ENCODE measurements at places on chromosomes 11 and 22.

- DNase-seq: no peak
Observed at GRCh38 chr11:20021771-20022362, 138.4 kb downstream of the DBX1 start.

- DNase-seq: no peak
Observed at GRCh38 chr11:641806-642370, 4.8 kb downstream of the DRD4 start.

- DNase-seq: no peak
Observed at GRCh38 chr11:121226415-121227263, 65.9 kb upstream of the SC5D start.

DNA sequence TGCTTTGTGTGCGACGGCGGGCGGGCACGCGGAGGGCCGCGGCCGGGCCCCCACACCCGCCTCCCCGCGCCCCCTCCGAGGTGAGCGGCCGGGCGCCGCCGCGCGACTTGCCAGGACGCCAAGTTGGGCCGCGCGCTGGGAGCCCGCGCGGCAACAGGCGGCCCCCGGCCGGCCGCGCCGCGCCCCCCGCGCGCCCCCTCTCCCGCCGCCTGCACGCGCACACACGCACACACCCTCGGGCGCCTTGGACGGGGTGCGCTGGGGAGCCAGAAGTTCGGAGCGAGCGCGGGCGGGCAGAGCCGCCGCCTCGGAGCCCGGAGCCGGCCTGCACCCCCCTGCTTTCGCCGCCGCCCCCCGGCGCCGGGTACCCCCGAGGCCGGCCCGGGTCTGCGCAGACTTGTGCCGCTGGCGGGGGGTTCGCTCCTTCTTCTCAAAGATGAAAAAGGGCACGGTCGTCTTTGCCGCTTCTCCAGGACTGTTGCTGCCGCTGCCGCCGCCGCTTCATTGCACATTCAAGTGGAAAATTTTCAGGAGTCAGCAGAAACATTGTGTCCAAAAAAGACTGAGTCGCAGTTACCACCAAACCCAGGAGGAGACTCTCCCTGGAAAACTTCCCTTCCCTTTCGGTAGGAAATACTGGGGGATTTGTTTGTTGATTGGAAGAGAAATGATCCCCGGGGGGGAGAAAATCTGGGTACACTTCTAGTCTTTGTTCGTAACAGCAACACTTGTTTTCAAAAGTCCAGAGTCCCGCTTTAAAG, 895 bp downstream of the TEAD1 start:
- no peak for DNase-seq

DNA sequence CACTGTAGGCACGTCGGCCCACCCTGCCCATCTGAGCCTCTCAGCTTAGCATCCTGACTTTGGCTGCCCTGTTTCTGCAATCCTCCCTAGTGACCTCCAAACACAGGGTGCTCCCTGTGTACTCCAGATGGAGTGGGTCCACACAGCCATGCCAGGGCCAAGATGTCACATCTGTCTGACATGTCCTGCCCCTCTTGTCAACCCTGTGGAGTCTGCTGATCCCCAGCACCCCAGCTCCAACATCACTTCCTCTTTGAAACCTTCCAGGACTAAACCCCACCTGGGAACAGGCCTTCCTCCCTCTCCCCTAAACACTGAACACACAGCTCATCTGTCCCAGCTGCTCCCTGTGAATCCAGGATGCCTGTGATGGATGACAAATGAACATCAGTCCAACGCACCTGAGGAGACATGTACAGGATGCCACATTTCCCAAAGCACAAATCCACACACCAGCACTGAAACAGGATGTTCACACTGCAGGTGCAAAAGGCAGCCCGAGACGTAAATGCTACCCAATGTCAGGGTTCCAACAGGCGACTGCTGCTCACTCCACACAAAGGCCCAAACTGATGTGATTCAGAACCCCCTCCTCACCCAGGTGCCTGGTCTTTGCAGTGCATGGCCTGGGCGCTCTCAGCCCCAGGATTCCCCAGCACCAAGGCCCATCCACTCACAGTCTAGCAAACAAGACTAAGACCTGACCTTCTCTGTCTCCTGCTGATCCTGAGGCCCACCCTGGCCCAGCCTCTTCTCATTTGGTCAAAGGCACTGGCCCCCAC, 2.0 kb upstream of the TSSK2 start:
- no peak for DNase-seq

GRCh38 chr22:36419177-36419911, 31.6 kb upstream of the MYH9 start:
- no peak for DNase-seq

- no peak for DNase-seq
Observed at GRCh38 chr11:73999581-74000306, 9.1 kb downstream of the UCP3 start.

GRCh38 chr11:1889224-1889930, 2.3 kb downstream of the PRR33 start:
- peak; percentile 61 for DNase-seq

GRCh38 chr11:1297011-1297575, 12.3 kb downstream of the TOLLIP start:
- DNase-seq: no peak

GRCh38 chr11:12330485-12331231, 46.7 kb upstream of the PARVA start:
- DNase-seq: no peak

- DNase-seq: no peak
Observed at GRCh38 chr11:105821781-105822180, 200.3 kb downstream of the MSANTD4 start.

- DNase-seq: no peak
Observed at GRCh38 chr11:45411228-45411946, 125.2 kb upstream of the SYT13 start.

DNA sequence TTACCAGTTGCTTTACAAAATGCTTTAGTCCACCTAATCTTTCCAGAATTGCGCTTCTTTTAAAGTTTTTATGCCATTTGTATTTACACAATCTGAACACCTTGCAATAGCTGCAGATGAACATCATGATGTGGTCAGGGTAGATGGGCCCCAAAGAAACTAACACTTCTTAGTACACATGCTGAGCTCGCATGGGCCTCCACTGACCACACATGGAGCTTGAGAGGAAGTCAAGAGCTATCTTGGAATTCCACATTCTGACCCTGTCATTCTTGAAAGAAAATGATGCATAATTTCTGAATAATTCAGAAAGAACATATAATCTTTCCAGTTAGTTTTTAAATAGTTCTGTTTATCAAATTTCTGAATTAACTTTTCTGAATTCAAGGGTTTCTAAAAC, 7.7 kb downstream of the LIPT2 start:
- no peak for DNase-seq

- DNase-seq: no peak
Observed at GRCh38 chr11:125591649-125592304, 875 bp upstream of the STT3A start.

DNA sequence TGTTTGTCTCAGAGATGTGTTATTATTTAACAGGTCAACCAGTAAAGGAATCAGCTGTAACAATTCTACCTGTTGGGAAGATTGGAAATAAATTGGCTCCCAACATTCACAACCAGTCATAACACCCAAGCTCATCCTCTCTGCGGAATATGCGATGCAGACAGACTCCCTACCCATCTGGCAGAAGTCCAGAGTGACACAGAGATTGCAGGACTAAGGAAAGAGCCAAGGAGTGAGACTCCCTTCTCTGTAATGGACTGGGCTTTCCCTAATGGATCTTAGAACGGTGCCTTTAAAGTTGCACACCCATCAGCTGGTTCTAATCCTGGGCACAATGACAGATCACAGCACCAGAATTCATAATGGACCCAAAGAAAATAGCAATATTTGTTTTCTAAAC, 27.8 kb upstream of the UBASH3B start:
- no peak for DNase-seq

DNA sequence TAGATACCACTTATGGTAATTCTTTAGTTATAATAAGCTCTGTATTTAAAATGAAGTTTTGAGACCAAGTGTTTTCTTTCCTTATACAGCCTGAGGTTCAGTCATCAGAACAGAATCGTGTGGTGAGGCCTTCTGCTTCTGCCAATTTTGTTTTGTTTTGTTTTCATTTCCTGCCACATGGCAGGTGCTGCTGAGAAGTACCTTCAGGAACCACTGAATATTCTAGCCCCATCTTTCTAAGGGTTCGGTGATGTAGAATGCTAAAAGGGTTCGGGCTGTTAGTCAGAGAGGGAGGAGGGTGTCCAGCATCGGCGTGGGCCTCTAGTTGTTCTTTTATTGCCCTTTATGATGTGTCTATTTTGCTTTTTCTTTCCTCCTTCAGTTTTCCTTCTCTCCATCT, 25.8 kb downstream of the TNRC6B start:
- peak; percentile 23 for DNase-seq

DNA sequence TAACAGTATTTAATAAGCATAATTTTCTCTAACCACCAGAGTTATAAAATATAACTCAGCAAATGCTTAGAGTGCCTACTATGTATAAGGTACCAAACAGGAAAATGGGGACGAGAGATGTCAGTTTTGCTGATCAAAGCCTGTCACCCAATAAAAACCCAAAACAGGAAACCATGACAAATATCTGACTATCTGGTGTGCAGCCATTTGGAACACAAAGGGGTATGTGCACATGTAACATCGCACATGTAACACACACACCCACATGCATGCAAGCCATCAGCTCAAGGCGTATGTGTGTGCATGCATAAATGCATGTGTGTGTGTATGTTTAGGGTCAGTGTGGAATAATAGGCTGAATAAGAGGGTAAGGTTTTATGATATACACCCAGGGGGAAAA, 64.2 kb downstream of the PRR5L start:
- DNase-seq: no peak

DNA sequence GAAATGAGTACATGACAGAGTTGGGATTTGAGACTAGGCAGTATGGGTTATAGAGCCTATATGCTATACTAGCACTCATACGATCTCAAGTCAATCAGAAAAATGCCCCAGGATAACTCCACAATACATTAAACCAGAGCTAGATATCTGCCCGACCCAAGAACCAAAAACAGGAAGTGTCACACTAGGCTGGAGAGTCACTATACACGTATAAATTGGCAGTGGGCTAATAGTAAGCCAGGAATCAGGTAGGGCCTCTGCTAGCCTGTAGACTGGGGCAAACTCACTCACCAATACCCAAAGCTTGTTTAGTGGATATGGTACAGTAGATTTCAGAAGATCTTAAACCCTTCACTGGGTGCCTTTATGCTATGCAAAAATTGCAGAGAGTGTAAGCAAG, 16.2 kb upstream of the EIF4G2 start:
- DNase-seq: no peak

GRCh38 chr11:62574363-62575071, 826 bp upstream of the EEF1G start:
- DNase-seq: no peak

- no peak for DNase-seq
Observed at GRCh38 chr11:132008872-132009271, 638.5 kb downstream of the NTM start.

DNA sequence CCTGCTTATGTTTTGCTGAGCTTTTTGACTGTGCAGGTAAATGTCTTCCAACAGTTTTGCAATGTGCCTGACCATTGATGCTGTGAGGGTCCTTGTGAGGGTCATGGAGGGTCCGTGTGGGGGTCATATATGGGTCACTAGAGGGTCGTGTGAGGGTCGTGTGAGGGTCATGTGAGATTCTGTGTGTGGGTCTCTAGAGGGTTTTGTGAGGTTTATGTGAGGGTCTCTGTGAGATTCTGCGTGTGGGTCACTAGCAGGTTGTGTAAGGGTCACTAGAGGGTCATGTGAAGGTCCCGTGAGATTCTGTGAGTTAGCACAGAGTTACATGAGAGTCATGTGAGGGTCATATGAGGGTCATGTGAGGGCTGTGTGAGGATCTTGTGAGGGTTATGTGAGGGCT, 263.9 kb upstream of the B3GAT1 start:
- DNase-seq: no peak

GRCh38 chr11:1705126-1706052, 8.4 kb downstream of the KRTAP5-6 start:
- DNase-seq: no peak

DNA sequence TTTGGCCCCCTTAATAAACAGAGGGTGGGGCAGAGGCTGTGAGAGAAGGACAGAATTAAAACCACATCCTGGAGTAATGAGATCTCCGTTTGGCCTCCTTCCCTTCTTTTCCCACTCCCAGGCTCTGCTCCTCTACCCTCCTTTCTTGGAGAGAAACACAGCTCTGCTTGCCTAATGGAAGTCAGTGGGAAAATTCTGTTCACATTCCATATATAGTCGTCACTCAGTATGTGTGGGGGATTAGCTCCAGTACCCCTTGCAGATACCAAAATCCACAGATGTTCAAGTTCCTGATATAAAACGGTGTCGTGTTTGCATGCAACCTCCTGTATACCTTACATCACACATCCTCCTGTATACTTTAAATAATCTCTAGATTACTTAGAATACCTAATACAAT, 37.6 kb upstream of the THY1 start:
- no peak for DNase-seq

- peak; percentile 12 for DNase-seq
Observed at GRCh38 chr11:58513747-58514367, 6.0 kb upstream of the OR5B21 start.

DNA sequence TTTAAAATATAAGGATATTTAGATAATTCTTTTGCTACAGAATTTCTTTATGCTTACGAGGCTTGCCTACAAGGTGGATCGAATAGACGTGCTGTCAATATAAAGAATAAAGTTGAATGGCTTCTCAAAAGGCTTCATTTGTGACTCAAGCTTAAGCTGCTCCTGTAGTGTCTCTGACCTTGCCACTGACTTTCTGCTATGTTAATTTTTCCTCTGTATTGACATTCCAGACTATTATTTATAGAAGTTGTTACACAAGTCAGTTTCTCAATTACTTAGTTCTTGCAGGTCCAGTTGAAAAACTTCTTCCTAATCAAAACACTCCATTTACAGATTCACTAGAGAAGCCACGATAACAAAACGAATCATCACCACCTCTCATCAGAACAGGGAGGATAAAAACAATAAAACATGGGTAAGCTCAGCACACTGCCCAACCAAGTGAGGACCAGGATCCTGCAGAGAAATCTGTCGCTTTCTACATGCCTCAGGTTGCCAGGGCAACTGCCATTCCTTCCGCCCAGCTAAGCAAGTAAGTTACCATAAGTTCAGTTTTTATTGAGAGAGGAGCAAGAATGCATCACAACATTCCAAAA, 39.0 kb upstream of the CHKA start:
- DNase-seq: no peak

GRCh38 chr11:118010738-118011461, 24.7 kb downstream of the IL10RA start:
- DNase-seq: no peak

DNA sequence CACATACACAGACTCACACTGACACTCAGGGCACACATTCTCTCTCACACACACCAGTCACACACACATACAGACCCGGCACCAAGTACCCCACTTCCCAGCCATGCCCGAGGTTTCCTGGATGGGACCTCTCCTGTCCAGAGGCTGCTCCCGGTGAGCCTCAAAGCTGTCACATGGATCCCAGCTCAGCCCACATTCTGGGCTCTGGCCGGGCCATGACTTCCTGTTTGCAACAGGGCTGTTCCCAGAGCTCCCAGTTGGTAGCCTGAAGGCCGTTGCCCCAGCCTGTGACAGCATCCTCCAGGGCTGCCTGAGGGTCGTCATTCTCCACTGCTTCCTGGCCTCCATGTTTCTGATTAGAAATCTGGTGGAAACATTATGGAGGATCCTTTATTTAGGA, 14.6 kb upstream of the CYP2D6 start:
- no peak for DNase-seq
